ENCODE measurements at places on chromosomes 13 and 19. TPM values are rescaled to one million over a fixed set of nuclear protein-coding genes. Genes with fewer than 3 reads are reported as not detected.

Gene PRSS57
- total RNA-seq: not detected

Gene SYNGR4
- 0.25 TPM for total RNA-seq

Gene USHBP1
- 0.29 TPM for total RNA-seq

Gene ZNF681
- total RNA-seq: 2.5 TPM

DNA sequence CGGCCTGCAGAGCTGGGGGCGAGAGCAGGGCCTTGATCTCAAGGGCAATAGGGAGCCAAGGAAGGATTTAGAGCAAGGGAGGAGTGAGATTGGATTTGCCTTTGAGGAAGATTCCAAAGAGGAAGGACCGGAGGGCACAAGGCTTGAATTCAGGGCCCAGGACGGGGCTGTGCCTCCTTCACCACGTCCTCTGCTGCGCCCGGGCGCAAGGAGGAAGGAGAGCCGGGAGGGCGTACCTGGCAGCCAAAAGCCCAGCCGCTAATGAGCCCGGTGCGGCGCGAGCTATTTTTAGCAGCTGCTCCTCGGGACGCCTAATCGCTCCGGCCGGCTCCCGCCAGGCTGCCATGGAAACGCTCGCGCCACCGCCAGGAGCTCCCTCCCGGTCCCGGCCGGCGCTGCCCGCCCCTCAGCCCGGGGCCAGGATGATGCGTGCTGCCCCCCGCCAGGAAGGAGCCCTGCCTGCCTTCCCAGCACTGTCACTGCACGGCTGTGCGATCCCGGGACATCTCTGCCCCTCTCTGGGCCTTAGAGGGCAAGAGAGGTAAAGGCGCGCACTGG is 31.3 kb downstream of the TINCR start:
- DNase-seq: no peak

DNA sequence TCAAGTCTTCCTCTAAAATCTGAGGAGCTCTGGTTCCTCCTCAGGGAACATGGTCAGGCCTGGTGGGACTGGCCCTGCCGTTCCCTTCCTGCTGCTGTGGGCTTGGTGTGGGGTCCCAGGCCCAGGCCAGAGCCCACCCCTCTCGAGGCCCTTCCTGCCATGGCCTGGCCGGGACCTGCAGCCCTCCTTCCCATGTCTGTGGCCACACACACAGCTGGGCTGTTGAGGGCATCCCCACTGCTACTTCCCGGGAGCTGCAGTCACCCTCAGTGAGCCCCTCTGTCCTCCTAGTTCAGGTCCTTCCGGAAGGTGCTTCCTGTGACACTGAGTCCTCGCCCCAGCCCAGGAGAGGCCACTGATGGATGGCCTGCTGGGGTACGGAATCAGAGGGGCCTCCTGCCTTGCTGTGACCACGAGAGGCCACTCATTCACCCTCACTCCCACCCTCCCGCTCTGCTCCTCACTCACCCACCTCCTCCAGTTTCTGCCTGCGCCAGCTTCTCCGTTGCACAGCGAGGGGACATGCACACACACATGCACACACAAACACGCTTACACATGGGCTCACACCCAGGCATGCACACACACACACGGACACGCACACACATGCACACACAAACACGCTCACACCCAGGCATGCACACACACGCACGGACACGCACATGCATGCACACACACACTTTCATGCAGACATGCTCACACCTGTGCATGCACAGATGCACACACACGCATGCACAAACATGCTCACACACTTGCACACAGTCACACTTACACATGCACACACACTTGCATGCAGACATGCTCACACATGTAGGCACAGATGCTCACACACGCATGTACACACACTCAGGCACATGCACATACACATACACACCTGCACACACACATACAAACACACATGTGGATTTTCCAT is 7.3 kb upstream of the MCF2L start:
- no peak for DNase-seq

DNA sequence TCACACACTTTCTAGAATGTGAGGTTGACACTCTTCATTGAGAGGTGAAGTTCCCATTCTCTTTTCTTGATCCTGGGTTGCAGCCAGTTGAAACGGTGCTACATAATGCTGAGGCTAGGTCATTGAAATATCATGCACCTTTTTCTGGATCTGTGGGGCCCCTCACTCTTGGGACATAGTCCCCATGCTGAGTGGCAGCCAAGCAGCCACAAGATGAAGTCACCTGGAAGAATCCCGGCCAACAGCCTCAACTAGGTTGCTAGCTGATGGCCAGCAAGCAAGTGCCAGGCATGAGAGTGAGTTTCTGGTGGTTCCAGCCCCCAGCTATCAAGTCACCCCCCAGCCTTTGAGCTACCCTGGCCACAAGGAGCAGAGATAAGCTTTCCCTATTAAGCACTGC is 148.5 kb upstream of the TSHZ3 start:
- DNase-seq: no peak

DNA sequence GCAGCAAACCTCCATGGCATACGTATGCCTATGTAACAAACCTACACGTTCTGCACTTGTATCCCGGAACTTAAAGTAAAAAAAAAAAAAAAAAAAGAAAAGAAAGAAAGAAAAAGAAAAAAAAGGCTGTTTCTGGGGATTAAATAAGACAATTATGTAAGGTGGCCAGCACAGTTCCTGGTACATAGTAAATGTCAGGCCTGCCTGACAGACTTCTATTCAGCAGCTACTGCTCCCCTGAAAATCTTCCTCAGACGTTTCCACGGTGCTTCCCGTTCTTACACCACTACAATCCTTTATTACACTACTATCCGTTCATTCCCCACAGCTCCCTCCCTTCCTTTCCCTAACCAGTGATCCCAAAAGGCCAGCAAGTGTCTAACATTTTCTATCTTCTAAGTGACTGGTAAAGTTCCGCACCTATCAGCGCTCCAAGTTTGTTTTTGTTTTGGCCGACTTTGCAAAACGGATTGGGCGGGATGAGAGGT is 636 bp upstream of the RB1 start:
- DNase-seq: peak; percentile 14

- DNase-seq: no peak
Observed at GRCh38 chr13:20719783-20720182, 16.3 kb downstream of the IL17D start.

GRCh38 chr19:45515081-45515624 is 7.9 kb downstream of the VASP start:
- no peak for DNase-seq

GRCh38 chr19:40674291-40674690 is 16.2 kb downstream of the NUMBL start:
- DNase-seq: no peak

- no peak for DNase-seq
Observed at GRCh38 chr13:28854657-28855056, 34.5 kb downstream of the MTUS2 start.

- DNase-seq: no peak
Observed at GRCh38 chr19:48608798-48609263, 2.3 kb downstream of the SPACA4 start.

GRCh38 chr19:7894612-7895309 is 6.5 kb downstream of the LRRC8E start:
- DNase-seq: no peak
